ENCODE measurements at places on chromosomes 1 and 21. TPM values are rescaled to one million over a fixed set of nuclear protein-coding genes. Genes with fewer than 3 reads are reported as not detected.

DNA sequence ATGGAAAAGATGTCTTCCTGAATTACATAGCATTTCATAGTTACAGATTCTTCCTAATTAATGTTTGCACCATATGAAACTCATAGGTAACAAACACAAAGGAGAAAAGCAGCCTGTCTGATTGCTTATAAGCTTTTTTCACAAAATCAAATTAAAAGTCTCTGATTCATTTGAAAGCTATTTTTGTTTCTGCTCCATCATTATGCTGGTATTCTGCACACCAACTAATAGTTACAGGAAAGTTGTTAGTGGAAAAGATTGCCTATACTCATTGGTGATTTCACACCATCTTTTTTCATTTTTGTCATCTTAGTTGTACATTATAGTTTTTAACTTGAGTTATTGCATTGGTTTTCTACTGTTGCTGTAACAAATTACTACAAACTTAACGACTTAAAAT lies 70.0 kb downstream of the PRKAA2 start:
- peaks cover 26% of the 10 kb centered on the region for H3K4me1 ChIP-seq
- no peak overlapping the region for H3K27ac ChIP-seq
- no peak for DNase-seq
- no peaks in the 10 kb centered on the region for H3K27me3 ChIP-seq

DNA sequence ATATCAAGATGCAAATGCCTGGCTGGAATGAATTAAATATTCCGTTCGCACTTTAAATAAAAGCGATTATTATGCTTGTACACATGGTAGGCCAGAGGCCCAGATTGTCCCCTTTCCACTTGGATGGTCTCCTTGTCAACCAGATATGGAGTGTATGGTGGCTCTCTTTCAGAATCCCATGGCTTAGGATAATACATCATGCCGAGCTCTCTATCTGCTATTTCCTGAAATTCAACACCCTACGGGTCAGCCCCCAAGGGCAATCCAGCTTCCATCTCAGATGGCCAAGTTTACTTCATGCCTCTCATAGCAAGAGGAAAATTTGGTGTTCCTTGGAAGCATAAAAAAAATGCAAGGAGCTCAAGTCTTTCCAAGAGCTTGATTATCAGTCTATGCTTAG lies 25.4 kb upstream of the FMO1 start:
- H3K4me3 ChIP-seq = no peak overlapping the region
- H3K27ac ChIP-seq = no peak overlapping the region
- no peaks in the 10 kb centered on the region for H3K27me3 ChIP-seq
- DNase-seq = no peak

- H3K27ac ChIP-seq = peak overlapping the region; percentile 93
- peak; percentile 98 for DNase-seq
- no peaks in the 10 kb centered on the region for H3K27me3 ChIP-seq
- H3K4me3 ChIP-seq = peak overlapping the region; percentile 48
- H3K4me1 ChIP-seq = peaks cover 46% of the 10 kb centered on the region
Observed at GRCh38 chr1:21324368-21325141, 34.3 kb upstream of the ECE1 start.

DNA sequence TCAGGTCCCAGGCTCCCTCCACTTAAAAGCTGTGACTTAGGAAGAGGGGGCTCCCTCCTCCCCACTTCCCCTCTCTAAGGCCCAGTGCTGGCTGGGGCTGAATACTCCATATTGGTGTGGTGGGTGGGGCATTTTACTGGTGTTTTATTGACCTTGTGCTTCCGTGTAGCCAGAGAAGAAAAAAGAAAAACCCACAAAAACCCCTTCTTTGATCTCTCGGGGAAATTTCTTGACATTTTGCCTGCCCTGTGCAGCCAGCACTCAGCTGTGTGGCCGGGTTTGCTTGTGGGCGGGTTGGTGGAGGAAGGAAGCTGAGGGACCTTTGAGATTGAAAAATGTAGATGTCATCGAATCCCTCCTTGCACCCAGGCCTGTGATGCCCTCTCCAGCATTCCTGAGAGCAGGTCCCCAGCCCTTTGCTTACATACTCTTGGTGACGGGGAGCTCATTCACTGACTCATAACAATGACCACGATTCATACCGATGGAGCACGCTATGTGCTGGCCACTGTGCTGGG lies 24.8 kb downstream of the TNFRSF8 start:
- no peak overlapping the region for H3K27ac ChIP-seq
- DNase-seq = no peak
- no peak overlapping the region for H3K4me3 ChIP-seq
- H3K36me3 ChIP-seq = no peaks in the 10 kb centered on the region
- H3K27me3 ChIP-seq = no peaks in the 10 kb centered on the region

- no peaks in the 10 kb centered on the region for H3K27me3 ChIP-seq
- H3K36me3 ChIP-seq = no peaks in the 10 kb centered on the region
- H3K4me3 ChIP-seq = no peak overlapping the region
Observed at GRCh38 chr1:23506376-23507107, 22.6 kb upstream of the ASAP3 start.

The SLX9 gene
- 9.4 TPM for total RNA-seq

GRCh38 chr1:160179336-160179735 lies 11.0 kb upstream of the CASQ1 start:
- no peak overlapping the region for H3K4me3 ChIP-seq
- no peaks in the 10 kb centered on the region for H3K4me1 ChIP-seq
- no peaks in the 10 kb centered on the region for H3K36me3 ChIP-seq

The RAB7B gene
- 7.7 TPM for total RNA-seq

DNA sequence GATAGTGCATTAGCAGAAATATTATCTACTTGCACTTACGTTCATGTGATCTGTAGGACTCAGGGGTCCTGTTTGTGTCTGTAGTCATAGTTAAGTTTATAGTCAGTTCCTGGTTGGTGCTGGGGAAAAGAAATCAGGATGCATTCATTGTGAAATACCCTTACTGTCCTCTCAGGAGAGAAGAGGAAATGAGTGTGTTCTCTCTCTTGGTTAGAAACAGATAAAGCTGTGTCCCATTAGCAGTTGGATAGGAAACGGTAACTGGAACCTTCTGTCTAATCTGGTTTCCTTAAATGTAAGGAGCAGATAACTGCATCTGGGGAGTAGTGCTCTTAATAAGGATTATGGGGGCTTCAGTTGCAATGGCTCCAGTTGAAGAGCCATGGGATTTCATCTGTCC lies 8.9 kb downstream of the SDCCAG8 start:
- H3K27me3 ChIP-seq = no peaks in the 10 kb centered on the region
- H3K27ac ChIP-seq = peak overlapping the region; percentile 71
- peaks cover 4% of the 10 kb centered on the region for H3K36me3 ChIP-seq
- DNase-seq = peak; percentile 25
- peaks cover 56% of the 10 kb centered on the region for H3K4me1 ChIP-seq

- H3K27ac ChIP-seq = no peak overlapping the region
- H3K4me3 ChIP-seq = no peak overlapping the region
- no peak for DNase-seq
- H3K4me1 ChIP-seq = peaks cover 5% of the 10 kb centered on the region
- H3K27me3 ChIP-seq = peaks cover 3% of the 10 kb centered on the region
- H3K36me3 ChIP-seq = no peaks in the 10 kb centered on the region
Observed at GRCh38 chr1:19581381-19581780, 62.7 kb upstream of the NBL1 start.

- no peak overlapping the region for H3K4me3 ChIP-seq
- no peaks in the 10 kb centered on the region for H3K36me3 ChIP-seq
- peaks cover 3% of the 10 kb centered on the region for H3K4me1 ChIP-seq
- peaks cover under 1% of the 10 kb centered on the region for H3K27me3 ChIP-seq
- no peak overlapping the region for H3K27ac ChIP-seq
- DNase-seq = no peak
Observed at GRCh38 chr1:60880202-60880601, 202.2 kb upstream of the NFIA start.

The GREM2 gene
- total RNA-seq = 5.6 TPM

The KCNA2 gene
- total RNA-seq = not detected

- H3K36me3 ChIP-seq = no peaks in the 10 kb centered on the region
Observed at GRCh38 chr1:16054598-16055540, 11.3 kb downstream of the CLCNKB start.

DNA sequence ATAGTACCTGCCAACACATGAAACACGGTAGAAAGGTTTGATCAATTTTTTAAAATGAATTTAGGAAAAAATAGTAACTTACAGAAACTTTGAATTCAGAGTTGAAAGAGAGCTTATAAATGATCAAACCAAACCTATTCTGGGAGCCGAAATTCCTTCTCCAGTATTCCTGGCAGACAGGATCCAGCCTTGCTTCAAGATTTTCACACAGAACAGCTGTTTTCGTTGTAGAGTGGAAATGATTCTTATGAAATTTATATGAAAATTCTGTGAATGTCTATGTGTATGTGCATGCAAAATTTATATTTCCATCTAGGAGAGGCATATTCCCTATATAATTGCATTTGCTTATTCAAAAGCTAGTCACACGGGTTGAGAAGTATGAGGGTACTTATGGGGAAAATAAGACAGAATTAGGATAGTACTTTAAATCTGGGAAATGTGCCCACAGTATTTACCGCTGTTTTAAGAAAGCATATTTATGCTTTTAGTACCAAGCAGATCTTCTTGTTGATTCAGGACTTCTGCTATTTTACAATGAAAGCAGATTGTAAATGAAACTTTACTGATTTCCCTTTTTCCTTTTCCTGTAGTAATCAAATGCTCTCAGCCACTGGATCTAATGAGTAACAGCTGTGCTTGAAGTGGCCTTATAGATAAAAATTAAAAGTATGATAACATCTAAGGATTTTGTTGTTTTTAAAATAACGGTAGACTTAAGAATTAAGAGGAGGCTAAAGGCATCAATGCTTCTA lies 30.4 kb downstream of the PRRX1 start:
- no peak for DNase-seq
- H3K27ac ChIP-seq = peak overlapping the region; percentile 86
- no peaks in the 10 kb centered on the region for H3K36me3 ChIP-seq
- H3K27me3 ChIP-seq = no peaks in the 10 kb centered on the region
- H3K4me3 ChIP-seq = peak overlapping the region; percentile 21

The PDZK1IP1 gene
- not detected for total RNA-seq

- no peak overlapping the region for H3K27ac ChIP-seq
- peaks cover 3% of the 10 kb centered on the region for H3K27me3 ChIP-seq
- H3K4me1 ChIP-seq = no peaks in the 10 kb centered on the region
- no peak for DNase-seq
- H3K36me3 ChIP-seq = no peaks in the 10 kb centered on the region
Observed at GRCh38 chr1:62877579-62877978, 93.6 kb downstream of the ATG4C start.

GRCh38 chr1:19648689-19649088 lies 4.6 kb downstream of the NBL1 start:
- no peak overlapping the region for H3K27ac ChIP-seq
- DNase-seq = peak; percentile 83
- no peaks in the 10 kb centered on the region for H3K27me3 ChIP-seq
- peaks cover 26% of the 10 kb centered on the region for H3K4me1 ChIP-seq
- H3K36me3 ChIP-seq = no peaks in the 10 kb centered on the region

All from osteoblast (primary cell).